ENCODE measurements at places on chromosomes 3 and 15. TPM values are rescaled to one million over a fixed set of nuclear protein-coding genes. Genes with fewer than 3 reads are reported as not detected.

- no peaks in the 10 kb centered on the region for H3K36me3 ChIP-seq
- H3K4me3 ChIP-seq = no peak overlapping the region
- no peak overlapping the region for H3K27ac ChIP-seq
These were observed 98.7 kb downstream of the TBC1D5 start for GRCh38 chr3:17643691-17644090.

DNA sequence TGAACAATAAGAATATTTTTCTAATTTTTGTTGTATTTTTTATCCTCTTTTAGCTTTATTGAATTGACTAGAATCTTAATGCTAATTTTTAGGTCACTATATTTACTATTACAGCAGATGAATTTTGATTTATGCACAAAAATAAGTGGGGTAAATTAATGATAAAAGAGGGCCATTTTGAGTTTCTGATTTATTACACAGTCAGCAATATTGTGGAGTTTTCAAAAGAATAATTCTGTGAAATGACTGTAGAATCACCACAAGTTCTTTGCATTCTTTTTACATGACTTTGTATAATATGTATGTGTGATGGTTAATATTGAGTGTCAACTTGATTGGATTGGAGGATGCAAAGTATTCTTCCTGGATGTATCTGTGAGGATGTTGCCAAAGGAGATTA is 812.4 kb upstream of the DPPA4 start:
- H3K36me3 ChIP-seq = no peaks in the 10 kb centered on the region
- no peaks in the 10 kb centered on the region for H3K4me1 ChIP-seq
- H3K27ac ChIP-seq = no peak overlapping the region
- H3K27me3 ChIP-seq = no peaks in the 10 kb centered on the region

DNA sequence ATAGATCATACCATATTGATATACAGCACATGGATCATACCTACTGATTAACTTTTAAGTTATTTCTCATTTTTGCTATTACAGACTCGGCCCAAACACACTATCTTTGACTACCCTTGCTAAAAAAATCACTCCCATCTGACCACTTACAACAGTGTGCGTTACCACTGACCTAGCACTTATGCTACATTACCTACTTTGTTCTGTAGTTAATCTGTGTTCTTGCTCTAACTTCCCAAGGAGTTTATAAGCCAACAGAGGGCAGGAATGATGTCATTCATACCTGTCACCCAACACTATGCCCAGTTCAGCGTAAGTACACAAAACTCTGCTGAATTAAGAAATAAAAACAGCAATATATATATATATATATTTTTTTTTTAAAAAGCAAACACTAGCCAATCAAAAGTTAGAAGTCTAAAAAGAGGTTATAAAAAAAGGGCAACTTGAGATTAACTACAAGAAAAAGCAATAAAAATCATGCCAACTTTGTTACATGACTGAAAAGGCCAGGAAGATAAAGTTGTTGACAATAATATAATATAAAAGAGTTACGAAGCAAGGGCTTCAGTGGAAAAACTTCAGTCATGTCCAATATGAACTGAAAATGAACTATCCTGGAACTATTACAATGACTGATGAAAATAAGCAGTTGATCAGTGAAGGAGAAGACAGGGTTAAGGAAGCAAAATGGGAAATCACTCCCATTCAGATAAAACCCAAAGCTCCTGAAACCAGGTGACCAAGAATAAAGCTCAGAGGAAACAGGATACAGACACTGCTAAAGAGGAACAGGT is 33.6 kb downstream of the EDC3 start:
- no peaks in the 10 kb centered on the region for H3K36me3 ChIP-seq
- peak overlapping the region; percentile 42 for H3K27ac ChIP-seq
- no peaks in the 10 kb centered on the region for H3K27me3 ChIP-seq
- peaks cover 6% of the 10 kb centered on the region for H3K4me1 ChIP-seq

GRCh38 chr3:135896613-135897012 is 68.9 kb upstream of the PPP2R3A start:
- no peak for DNase-seq
- no peak overlapping the region for H3K4me3 ChIP-seq
- no peaks in the 10 kb centered on the region for H3K27me3 ChIP-seq

DNA sequence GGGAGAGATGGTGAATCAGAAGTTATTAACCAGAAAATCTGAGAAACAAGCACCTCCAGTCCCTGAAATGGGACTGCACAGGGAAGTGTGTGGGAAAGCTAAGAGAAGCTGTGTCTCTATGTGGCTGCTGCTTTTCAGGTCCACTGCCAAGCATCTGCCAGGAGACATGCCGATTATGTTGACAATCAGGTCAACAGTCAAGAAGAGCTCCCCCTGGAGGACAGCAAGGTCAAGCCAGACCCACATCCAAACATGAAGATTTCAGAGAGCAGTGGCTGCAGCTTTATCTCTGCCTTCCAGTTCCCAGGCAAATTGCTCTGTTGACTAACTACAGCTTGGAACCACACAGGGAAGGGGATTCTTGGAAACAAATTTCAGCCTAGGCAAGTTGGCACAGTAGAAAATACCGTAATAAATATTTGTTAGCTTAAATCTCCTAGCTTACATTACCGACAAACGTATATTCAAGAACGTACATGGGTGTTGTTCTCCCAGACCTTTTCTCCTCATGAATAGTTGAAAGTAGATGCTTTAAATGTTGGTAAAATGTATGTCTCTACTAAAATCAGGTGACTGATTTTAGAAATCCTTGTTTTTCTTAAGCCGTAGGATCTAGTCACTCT is 394.5 kb upstream of the RARB start:
- no peaks in the 10 kb centered on the region for H3K27me3 ChIP-seq
- H3K4me1 ChIP-seq = peaks cover 39% of the 10 kb centered on the region
- DNase-seq = no peak
- H3K36me3 ChIP-seq = no peaks in the 10 kb centered on the region
- no peak overlapping the region for H3K4me3 ChIP-seq

- H3K27ac ChIP-seq = no peak overlapping the region
- DNase-seq = no peak
- H3K27me3 ChIP-seq = no peaks in the 10 kb centered on the region
- no peaks in the 10 kb centered on the region for H3K4me1 ChIP-seq
These were observed 5.4 kb upstream of the SENP7 start for GRCh38 chr3:101518421-101518871.

DNA sequence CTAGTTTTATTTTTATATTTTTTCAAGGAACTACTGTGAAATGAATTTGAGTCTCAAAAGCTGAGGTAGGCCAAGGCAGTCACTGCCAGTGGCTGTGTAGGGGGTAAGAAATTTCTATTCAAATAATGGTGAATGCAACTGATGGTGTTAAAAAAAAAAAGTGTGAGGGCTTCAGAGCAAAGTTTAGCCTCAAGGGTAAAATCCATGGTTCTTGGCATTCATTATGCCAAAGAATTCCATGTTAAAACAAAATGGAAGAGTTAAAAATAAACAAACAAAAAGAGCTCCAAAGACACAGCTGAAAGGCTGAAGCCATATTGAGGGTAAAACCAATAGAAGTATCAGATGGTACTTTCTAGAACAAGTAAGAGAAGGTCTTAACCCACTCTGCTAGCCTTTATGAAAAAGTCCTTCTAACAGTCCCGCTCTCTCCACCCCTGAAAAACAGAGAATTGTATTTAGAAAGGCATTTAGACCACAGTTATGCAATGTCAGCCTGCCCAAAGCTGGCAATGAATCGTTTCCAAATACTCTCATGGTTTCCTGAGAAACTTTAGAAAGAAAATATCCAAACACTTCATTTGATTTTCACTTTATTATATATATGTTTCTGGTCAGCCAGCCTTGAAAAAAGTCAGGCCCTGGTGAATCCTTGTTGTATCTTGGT is 158.4 kb upstream of the GMNC start:
- no peak overlapping the region for H3K4me3 ChIP-seq
- H3K27me3 ChIP-seq = no peaks in the 10 kb centered on the region
- no peak for DNase-seq
- no peak overlapping the region for H3K27ac ChIP-seq
- no peaks in the 10 kb centered on the region for H3K4me1 ChIP-seq

- no peaks in the 10 kb centered on the region for H3K27me3 ChIP-seq
- H3K4me1 ChIP-seq = no peaks in the 10 kb centered on the region
- no peak overlapping the region for H3K4me3 ChIP-seq
These were observed 154.3 kb downstream of the ALDH1A2 start for GRCh38 chr15:57911247-57911646.

DNA sequence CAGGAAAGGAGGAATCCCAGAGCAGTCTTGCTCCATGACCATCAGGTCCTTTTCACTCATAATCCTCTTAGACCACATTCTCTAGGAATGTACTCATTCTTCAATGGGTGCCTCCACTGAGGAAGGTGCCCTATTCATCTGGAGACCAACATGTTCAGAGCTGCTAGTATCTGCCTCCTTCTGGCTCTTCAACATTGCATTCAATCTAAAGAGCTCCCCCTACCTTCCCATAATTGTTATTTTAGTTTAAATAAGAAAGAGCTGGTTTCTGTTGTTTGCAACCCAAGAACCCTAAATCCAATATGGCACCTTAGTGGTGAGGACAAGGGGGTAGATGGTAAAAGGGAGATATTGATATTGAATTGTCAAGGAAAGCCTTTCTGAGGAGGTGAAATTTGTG is 67.6 kb downstream of the SCN11A start:
- no peak for DNase-seq
- H3K27me3 ChIP-seq = no peaks in the 10 kb centered on the region
- H3K4me1 ChIP-seq = no peaks in the 10 kb centered on the region
- no peaks in the 10 kb centered on the region for H3K36me3 ChIP-seq
- no peak overlapping the region for H3K4me3 ChIP-seq

GRCh38 chr15:62047282-62047827 is 12.9 kb downstream of the VPS13C start:
- H3K36me3 ChIP-seq = no peaks in the 10 kb centered on the region
- H3K4me1 ChIP-seq = peaks cover 12% of the 10 kb centered on the region
- no peak overlapping the region for H3K4me3 ChIP-seq
- no peak for DNase-seq
- H3K27ac ChIP-seq = no peak overlapping the region

- H3K4me1 ChIP-seq = no peaks in the 10 kb centered on the region
- H3K36me3 ChIP-seq = no peaks in the 10 kb centered on the region
- DNase-seq = no peak
- H3K4me3 ChIP-seq = peak overlapping the region; percentile 62
- H3K27me3 ChIP-seq = no peaks in the 10 kb centered on the region
These were observed 1.4 kb downstream of the PLSCR1 start for GRCh38 chr3:146542978-146543377.

DNA sequence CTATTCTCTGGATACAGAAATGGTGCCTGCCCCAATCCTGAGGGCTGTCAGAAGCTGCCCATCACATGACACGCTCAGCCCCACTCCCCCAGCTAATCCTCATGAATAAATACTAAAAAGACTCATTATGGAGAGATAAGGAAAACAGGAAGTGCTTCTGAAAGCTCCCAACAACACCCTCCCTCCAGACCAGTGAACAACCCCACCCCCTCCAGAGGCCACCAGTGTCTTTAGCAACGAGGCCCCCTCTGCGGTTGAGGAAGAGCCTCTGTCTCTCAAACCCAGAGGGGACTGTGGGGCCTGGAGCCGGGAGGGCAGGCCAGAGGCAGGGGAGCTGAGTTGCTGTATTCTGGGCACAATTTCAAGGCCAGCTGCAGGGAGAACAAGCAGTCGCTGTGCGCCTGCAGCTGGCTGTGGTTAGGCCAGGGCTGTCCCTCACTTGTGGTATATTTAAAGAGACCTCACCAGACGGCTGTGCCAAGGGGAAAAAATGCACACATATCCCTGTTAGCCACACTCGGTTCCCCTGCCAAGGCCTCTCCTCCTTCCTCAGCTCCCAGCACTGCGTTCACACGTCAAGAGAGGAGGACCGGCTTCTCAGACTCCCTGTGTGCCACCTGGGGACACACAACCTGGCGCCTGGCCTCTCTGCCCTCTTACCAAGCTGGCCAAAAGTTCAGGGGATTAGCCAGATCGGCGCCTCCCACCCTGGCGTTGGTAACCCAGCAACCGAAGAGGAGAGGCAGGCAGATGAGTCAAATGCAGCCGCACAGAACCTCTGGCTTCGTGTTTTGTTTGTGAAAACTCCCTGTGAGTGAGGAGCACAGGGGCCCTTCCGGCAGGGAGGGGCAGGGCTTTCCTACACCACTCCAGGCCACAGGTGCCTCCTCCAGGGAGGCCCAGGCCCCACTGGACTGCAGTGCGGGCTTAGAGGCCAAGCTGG is 101.2 kb upstream of the ETV5 start:
- peaks cover 33% of the 10 kb centered on the region for H3K4me1 ChIP-seq
- DNase-seq = no peak
- peak overlapping the region; percentile 42 for H3K4me3 ChIP-seq
- H3K36me3 ChIP-seq = no peaks in the 10 kb centered on the region
- peak overlapping the region; percentile 86 for H3K27ac ChIP-seq
- H3K27me3 ChIP-seq = no peaks in the 10 kb centered on the region

DNA sequence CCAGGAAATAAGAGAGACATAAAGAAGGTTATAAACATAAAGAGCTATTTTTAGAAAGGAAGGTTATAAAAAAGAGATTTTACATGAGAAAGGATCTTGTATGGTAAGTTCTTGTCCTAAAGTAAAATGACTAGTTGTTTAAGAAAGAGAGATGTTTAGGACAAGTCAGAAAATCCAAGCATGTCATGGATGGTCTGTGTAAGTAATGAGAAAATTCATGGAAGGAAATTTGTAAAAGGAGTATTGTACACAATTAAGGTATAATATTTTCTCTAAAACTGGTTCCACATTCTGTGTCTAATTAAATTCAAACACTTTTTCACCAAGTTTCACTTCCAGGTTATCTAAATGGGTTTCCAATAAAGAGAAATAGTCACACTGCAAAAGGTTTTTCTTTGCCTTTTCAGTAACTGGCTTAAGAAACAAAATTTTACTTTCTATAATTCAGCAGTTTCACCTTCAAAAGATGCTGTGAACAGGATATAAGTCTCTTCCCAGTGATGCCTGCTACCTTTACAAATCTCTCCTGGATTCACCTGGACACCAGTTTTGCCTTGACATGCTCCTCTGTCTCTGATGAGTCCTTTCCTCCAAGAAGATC is 455.7 kb downstream of the ZIC1 start:
- no peaks in the 10 kb centered on the region for H3K36me3 ChIP-seq
- no peak for DNase-seq
- no peaks in the 10 kb centered on the region for H3K4me1 ChIP-seq
- no peaks in the 10 kb centered on the region for H3K27me3 ChIP-seq
- H3K4me3 ChIP-seq = no peak overlapping the region
- no peak overlapping the region for H3K27ac ChIP-seq

DNA sequence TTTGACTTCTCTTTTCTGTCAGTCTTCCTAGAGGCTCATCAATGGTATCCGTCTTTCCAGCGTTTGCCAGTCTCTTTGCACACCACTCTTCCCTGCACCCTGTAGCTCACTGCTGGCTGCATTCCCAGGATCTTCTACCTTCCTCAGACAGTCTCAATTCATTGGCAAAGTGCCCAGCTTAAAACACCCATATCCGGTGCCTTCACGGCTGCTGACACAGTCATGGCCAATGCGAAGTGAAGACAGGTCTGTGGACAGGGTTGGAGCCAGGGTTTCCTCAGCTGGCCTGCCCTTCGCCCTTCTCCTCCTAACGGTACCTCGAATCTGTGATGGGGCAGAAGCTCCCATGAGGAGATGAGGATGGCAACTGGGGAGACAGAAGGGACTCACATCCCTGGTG is 36.1 kb downstream of the PTH1R start:
- H3K36me3 ChIP-seq = no peaks in the 10 kb centered on the region
- H3K4me1 ChIP-seq = peaks cover 12% of the 10 kb centered on the region
- DNase-seq = no peak
- no peaks in the 10 kb centered on the region for H3K27me3 ChIP-seq
- no peak overlapping the region for H3K27ac ChIP-seq
- H3K4me3 ChIP-seq = no peak overlapping the region

EFHB gene
- total RNA-seq = not detected

TUSC7 gene
- not detected for total RNA-seq

CHRNA7 gene
- 1.9 TPM for total RNA-seq

PRC1 gene
- 100 TPM for total RNA-seq

C3orf85 gene
- not detected for total RNA-seq

GPR149 gene
- total RNA-seq = not detected

LSMEM2 gene
- not detected for total RNA-seq

ESYT3 gene
- total RNA-seq = 0.57 TPM

SAMD7 gene
- total RNA-seq = not detected

TMIE gene
- total RNA-seq = 0.18 TPM

THAP10 gene
- 2.6 TPM for total RNA-seq

Data from esophagus squamous epithelium (tissue), 5 donors.